ENCODE measurements at places on chromosomes 3 and 15.

- DNase-seq, result no peak
Observed at GRCh38 chr3:138593488-138594149, 441 bp downstream of the CEP70 start.

- DNase-seq, result no peak
Observed at GRCh38 chr3:101646726-101647125, 30.2 kb downstream of the ZBTB11 start.

DNA sequence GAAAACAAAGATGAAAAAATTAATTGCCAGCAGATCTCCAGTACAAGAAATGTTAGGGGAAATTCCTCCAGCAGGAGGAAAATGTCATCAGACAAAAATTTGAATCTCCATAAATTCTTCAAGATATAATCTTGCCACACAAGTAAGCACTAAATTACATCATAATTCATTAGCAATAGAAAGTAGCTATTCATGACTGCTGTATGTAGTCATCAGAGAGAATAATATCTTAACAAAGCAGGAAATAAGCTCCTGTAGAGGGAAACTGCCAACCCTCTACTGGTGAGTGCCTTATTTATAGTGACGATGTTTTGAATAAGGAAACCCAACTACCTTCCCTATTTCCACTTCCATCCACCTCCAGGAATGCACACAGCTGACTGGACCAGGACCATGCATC is 15.8 kb upstream of the SLC27A2 start:
- no peak for DNase-seq

DNA sequence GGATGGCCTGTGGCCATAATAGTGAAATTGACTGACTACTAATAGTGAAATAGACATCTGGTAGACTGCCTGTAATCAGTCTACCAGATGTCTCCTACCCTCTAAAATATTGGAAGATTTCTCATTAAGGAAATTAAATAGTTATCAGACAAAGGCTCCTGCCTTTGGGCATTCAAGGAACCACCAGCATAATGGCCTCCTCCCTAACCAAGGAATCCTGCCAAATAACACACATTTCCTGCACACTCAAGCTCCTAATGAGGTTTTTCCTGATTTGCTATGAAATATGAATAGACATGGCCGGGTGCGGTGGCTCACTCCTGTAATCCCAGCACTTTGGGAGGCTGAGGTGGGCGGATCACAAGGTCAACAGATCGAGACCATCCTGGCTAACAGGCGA is 14.6 kb downstream of the NUSAP1 start:
- DNase-seq, result no peak

DNA sequence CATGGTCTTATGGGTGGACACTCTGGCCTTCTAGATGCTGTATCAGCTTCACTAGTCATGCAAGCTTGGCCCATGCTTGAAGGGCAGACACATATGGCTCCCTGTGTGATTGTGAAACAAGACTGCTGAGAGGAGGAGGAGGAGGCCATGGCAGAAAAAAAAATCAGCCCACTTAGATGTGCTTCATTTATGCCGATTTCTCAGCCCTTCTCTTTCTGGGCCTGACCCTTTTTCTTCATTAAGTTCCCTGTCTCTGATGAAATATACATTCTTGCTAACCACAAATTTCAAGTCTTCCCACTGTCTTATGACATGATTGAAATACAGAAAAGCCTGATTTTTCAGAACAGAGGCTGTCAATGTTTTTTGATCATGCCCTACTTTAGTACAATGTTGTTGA is 213.0 kb upstream of the FEZF2 start:
- no peak for DNase-seq

DNA sequence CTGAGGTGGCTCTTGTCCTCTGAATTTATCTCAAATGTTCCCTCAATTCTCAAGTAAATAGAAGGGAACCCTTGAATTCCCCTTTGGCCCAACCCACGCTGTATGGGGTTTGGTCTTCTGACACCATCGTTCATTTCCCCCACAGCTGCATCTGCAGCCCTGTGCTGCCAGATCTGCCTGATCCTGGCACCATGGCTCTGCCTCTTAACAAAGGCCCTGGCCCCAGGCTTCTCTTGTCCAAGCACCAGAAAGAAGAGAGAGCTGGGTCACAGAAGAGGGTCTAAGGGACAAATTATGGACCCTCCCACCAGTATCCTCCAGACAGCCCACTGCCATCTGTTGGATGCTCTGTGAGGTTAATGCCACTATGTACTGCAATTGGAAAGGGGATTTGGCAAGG is 1.8 kb downstream of the MAP1A start:
- no peak for DNase-seq

DNA sequence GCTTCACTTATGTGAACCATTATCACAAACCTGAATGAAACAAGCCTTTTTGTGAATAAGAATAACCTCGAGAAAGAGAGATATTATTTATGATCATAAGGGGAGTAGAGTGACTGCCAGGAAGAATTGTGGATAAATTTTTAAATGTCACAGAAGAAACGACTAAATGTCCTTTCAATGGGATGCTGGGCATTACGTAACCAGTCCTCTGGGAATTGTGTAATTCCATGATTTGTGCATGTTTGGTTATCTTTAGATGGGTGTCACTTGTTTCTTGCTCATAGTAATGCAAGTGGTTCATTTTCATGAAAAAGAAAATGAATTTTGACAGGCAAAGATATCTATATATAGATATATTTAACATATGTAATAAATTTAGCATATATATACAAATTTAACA is 379.5 kb upstream of the AGTR1 start:
- DNase-seq, result no peak

- no peak for DNase-seq
Observed at GRCh38 chr15:66716656-66717020, 14.6 kb downstream of the SMAD6 start.

DNA sequence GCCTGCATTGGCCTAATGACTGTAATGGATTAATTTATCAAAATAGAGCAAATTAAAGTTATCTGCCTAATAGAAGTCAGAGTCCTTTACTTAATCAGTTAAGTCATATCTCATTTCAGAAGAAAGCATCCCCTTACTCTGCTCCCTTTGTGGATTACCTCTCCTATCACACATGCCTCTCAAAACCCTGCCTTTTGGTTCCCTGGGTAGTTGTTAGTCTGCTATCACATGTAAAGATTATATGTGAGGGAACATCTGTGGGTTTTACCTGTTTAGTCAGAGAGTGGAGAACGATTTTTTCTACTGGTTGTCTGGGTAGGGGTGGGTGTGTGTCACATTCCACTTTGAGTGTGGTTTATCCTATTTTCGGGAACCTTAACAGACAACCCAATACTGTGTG is 16.4 kb downstream of the UBE2E2 start:
- no peak for DNase-seq

- DNase-seq, result no peak
Observed at GRCh38 chr3:126549861-126550487, 8.8 kb downstream of the C3orf22 start.

GRCh38 chr3:60650171-60650570 is 601.1 kb downstream of the FHIT start:
- DNase-seq, result no peak

DNA sequence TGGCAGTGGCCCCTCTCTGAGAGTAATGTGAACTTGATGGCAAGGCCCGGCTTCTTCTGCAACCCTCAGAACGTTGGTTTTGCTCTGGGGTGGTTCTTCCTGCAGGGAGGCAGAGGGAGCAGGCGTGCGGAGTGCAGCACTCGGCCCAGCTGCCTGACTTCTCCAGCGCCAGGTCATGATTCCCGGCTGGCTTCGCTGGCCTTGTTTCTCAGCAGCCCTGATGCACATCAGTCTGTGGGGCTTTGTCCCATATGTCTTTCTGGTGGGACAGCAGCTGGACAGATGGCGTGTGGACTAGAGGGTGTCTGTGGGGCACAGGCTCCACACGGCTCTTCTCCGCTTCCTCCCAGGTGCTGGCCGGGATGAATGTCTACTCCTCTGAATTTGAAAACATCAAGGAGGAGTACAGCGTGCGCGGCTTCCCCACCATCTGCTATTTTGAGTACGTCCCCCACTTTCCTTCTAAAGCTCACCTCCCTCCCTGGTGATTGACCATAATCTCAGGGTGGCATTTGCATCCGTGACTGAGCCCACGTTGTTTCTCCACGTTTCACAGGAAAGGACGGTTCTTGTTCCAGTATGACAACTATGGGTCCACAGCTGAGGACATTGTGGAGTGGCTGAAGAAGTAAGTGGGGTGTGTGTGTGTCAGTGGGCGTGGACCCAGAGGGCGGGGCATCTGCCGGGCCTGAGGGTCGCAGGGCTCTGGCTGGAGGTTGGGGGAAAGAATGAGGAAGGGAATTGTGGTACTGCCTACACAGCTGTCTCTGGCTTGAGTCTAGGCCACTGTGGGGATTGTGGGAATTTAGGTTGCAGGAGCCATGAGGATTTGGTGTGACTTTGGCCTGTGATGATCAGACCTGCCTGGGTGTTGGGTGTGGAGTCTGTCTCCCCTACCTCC is 57.1 kb downstream of the PDIA5 start:
- no peak for DNase-seq

GRCh38 chr15:67369359-67369998 is 114.9 kb downstream of the IQCH start:
- no peak for DNase-seq

DNA sequence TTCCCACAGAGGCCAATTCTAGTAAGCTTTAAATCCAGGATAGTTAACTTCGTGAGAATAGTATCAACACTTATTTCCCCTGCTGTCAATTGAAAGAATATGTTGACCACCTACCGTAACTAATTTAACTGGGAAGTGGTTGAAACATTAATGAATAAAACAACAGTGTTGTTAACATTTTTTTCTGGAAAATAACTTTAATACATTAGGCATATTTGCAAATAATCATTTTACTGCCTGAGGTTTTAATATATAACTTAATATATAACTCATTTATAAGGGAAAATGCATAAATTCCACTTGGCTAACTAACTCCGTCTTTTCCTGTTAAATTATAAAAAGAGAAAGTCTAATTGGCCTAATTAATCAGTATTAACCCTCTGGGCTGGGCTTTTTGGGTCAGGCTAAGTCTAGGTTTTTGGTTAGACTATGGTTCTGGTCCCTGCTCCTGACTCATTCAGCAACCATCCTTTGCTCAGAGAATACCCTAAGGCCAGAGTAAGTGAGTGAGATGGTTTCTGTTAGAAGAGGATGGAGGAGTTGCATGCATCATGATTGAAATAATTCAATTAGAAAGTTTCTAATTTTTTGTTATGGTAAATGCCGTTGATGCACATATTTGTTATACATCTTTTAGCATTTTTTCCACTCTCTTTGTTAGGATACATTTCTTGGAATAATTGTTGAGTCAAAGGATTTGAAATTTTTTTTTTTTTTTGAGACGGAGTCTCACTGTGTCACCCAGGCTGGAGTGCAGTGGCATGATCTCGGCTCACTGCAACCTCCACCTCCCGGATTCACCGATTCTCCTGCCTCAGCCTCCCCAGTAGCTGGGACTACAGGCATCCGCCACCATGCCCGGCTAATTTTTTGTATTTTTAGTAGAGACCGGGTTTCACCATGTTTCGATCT is 10.8 kb upstream of the SKIL start:
- DNase-seq, result no peak

GRCh38 chr3:127206611-127207516 is 13.9 kb downstream of the PRR23E start:
- no peak for DNase-seq

DNA sequence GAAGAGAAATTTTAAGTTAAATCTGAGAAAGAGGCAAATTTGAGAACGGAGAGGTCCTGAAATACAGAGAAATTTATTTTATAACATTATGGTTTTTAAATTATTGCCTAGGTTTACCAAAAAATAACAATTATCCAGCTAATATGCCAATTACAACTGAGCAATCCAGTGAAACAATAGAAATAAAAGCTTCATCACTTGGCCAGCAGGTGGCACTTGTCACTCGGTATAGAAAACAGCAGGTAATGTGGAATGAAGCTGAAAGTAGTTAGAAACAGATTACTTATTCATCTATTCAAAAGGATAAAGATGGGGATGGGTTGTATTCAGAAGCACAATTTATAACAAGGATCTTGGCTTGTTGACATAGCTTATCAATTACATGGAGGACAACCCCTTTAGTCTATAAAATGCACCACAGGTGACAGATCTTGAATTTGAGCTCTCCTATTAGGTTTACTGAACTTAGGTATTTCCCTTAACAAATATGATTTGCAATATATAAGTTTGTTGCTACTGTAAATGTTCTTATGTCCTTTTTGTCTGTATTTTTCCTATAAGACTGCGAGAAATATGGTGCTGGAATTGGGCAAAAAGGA is 70.1 kb upstream of the GUCA1C start:
- no peak for DNase-seq

GRCh38 chr3:50299929-50300680 is 900 bp upstream of the HYAL3 start:
- DNase-seq, result peak; percentile 35

GRCh38 chr15:82014989-82015388 is 30.8 kb downstream of the MEX3B start:
- DNase-seq, result no peak

- no peak for DNase-seq
Observed at GRCh38 chr3:116586285-116586944, 123.2 kb upstream of the TUSC7 start.

DNA sequence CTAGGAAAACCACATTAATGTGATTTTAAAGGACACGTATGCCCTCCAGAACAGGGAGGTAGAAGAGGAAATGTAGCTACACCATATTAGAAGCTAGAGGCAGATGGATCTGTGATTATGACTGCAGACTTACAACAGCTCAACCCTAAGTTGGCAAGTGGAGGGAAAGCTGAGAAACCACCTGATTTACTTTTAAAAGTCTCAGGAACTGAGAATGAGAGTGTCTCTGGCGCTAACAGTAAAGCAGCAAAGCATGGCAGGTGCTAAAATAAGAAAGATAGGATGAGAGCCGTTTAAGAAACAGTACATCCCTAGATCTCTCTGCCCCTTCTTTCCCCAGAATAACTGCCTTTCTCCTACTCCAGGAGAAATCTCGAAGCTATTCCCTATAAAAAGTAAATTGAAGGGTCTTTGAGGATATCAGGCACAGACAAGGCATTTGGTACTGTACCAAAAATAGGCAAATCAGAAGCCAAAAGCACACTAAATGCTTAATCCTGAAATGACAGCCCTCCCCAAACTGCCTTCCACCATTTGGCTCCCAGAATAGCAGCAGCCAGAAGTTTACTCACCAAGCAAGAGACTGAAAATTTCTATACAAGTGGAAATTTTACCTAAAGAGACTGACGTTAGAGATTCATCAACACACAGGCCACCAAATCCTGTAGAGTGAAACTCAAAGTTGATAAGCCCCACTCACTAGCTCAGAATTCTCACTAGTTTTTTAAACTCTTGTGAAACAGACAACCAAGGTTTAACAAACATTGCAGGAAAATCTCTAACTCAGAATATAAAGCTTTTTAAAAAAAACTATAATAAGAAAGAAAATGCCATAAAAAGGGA is 34.3 kb upstream of the PARP14 start:
- no peak for DNase-seq

DNA sequence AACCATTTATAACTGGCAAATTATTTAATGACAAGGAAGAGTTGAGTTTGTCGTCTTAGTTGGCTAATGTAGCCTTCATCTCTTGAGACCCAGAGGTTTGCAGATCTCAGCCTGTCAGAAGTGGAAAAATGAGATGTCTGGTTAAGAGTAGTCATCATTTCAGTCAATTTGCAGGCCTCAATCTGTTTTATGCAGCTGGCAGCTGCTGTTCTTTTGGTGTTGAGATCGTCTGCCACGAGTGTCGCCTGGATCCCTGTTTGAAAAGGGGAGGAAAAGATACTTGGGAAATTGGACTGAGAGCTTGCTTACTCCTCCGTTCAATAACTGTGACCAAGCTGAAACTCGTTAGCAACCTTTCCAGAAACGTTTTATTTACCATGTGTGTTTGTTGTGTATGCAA is 2.3 kb downstream of the PHLDB2 start:
- no peak for DNase-seq
